ENCODE measurements at places on chromosomes 2 and 18.
A peak's percentile ranks its signal among the peaks of the same experiment; 100 is the strongest.

DNA sequence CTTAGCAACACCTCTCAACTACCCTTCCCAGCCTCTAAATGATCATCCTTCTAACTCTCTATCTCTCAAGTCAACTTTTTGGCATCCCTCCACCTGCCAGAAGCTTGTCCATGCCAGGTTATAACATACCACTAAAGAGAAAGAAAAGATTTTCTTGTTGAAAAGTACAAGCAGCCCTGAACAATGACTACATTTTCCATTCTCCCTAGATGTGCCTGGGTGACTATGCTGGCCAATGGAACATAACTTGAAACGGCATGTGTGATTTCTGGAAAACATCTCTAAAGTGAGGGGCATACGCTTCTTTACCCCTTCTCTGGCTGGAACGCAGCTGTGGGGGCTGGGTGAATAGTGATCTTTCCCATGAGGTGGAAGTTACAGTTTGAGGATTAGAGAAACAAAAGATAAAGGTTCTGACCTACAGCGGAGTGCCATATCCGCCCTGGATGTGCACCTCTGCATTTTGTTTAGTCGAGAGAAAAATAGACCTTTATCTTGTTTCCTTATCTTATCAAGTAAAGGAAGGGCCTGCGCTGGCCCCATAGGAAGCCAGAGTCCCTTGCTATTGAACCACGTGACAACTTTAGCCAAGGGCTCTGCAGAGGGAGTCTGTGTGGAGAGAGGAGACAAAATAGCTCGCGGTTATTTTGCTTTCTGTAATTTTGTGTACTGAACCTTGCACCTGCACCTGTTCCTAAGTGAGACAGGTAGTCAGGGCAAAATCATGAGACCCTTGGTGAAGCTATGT, 436.8 kb downstream of the TGIF1 start:
- H3K36me3 ChIP-seq, result no peaks in the 10 kb centered on the region
- no peaks in the 10 kb centered on the region for H3K4me1 ChIP-seq
- H3K27ac ChIP-seq, result no peak overlapping the region
- no peak overlapping the region for H3K4me3 ChIP-seq
- DNase-seq, result no peak

GRCh38 chr18:27954226-27954625, 222.7 kb downstream of the CDH2 start:
- H3K4me1 ChIP-seq, result no peaks in the 10 kb centered on the region
- H3K27me3 ChIP-seq, result no peaks in the 10 kb centered on the region
- no peaks in the 10 kb centered on the region for H3K36me3 ChIP-seq

GRCh38 chr2:197217541-197217940, 93.0 kb downstream of the ANKRD44 start:
- H3K27me3 ChIP-seq, result no peaks in the 10 kb centered on the region
- peaks cover 3% of the 10 kb centered on the region for H3K4me1 ChIP-seq
- H3K36me3 ChIP-seq, result no peaks in the 10 kb centered on the region
- no peak for DNase-seq
- no peak overlapping the region for H3K27ac ChIP-seq

- no peak overlapping the region for H3K4me3 ChIP-seq
- no peaks in the 10 kb centered on the region for H3K4me1 ChIP-seq
- H3K27ac ChIP-seq, result no peak overlapping the region
- H3K36me3 ChIP-seq, result no peaks in the 10 kb centered on the region
- peaks cover 14% of the 10 kb centered on the region for H3K27me3 ChIP-seq
These were observed 26.6 kb downstream of the ASB18 start for GRCh38 chr2:236237468-236238190.

DNA sequence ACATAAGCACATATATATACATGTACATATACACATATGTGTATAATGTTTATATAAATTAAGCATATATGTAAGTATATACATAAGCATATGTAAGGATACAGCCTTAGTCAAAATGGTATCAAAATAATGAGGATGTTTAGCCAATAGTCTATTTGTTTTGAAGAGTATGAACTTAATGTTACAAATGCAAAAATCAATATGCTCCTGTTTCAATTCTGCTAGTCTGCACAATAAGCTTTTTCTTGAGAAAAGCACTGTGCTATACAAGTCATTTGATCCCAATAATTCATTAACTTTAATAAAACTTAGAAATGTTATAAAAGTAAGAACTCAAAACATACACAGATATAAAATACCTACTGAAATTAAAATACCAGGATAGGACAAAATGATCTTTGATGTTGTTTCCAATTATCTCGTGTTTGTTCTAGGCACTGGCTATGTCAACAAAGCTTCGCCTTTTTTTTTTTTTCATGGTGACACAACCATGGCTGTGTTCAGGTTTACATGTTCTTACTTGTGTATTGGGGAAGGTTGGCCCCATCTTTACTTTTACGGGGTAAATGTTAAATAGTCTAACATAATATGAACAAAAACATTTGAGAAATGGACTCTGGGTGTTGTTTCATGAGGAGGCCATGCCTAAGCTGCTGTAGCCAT, 271.1 kb upstream of the CDH19 start:
- no peak overlapping the region for H3K4me3 ChIP-seq
- H3K36me3 ChIP-seq, result no peaks in the 10 kb centered on the region
- no peak overlapping the region for H3K27ac ChIP-seq
- no peak for DNase-seq

DNA sequence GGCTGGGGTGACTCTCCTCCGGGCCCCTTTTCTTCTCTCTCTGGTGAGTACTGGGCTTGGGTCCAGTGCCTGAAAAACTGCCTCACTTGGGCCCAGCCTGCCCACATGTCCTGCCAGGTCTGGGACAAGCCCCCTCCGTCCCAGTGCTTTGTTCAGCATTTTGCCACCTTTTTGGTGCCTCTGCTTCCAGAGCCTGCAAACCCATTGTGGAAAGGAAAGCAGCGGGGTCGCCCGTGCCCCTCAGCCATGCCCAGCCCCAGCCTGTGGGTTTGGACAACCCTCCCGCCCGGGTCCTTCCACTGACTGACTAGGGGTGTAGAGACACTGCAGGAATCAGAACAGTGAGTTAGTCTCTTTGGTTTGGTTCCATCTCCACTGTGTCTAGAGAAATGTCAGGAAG, 140.7 kb upstream of the ALKAL2 start:
- no peak for DNase-seq
- no peaks in the 10 kb centered on the region for H3K27me3 ChIP-seq
- no peak overlapping the region for H3K4me3 ChIP-seq
- no peaks in the 10 kb centered on the region for H3K36me3 ChIP-seq
- no peaks in the 10 kb centered on the region for H3K4me1 ChIP-seq

GRCh38 chr2:18368008-18368407, 192.4 kb downstream of the RDH14 start:
- no peak overlapping the region for H3K27ac ChIP-seq
- DNase-seq, result peak; percentile 52
- H3K4me1 ChIP-seq, result no peaks in the 10 kb centered on the region
- H3K4me3 ChIP-seq, result no peak overlapping the region

GRCh38 chr2:98796775-98797544, 66.0 kb upstream of the MGAT4A start:
- H3K36me3 ChIP-seq, result no peaks in the 10 kb centered on the region
- no peak overlapping the region for H3K27ac ChIP-seq
- H3K4me1 ChIP-seq, result no peaks in the 10 kb centered on the region
- H3K4me3 ChIP-seq, result no peak overlapping the region
- H3K27me3 ChIP-seq, result no peaks in the 10 kb centered on the region
- no peak for DNase-seq

DNA sequence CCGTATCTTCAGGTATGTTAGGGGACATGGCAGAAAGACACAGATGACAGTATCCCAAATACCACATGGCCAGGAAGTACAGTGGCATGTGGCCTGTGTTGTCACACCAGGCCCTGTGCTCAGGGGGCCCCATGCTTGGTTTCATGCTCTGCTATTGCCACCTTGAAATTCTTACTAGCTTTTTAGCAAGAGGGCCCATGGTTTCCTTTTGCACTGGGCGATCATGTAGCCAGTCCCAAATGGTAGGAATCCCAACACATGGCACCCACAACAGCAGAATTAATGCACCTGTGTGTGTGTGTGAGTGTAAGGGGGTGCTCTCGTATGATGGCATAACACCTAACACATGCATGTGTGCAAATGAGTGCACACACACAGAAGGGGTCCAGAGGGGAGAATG, 39.2 kb downstream of the MYO7B start:
- no peak overlapping the region for H3K27ac ChIP-seq
- H3K4me1 ChIP-seq, result peaks cover 8% of the 10 kb centered on the region
- no peak overlapping the region for H3K4me3 ChIP-seq
- no peaks in the 10 kb centered on the region for H3K36me3 ChIP-seq
- no peaks in the 10 kb centered on the region for H3K27me3 ChIP-seq
- DNase-seq, result no peak

GRCh38 chr18:79949697-79950487, 1.6 kb downstream of the SLC66A2 start:
- H3K27me3 ChIP-seq, result no peaks in the 10 kb centered on the region
- H3K4me3 ChIP-seq, result peak overlapping the region; percentile 69
- DNase-seq, result no peak
- peak overlapping the region; percentile 67 for H3K27ac ChIP-seq
- H3K4me1 ChIP-seq, result peaks cover 5% of the 10 kb centered on the region

DNA sequence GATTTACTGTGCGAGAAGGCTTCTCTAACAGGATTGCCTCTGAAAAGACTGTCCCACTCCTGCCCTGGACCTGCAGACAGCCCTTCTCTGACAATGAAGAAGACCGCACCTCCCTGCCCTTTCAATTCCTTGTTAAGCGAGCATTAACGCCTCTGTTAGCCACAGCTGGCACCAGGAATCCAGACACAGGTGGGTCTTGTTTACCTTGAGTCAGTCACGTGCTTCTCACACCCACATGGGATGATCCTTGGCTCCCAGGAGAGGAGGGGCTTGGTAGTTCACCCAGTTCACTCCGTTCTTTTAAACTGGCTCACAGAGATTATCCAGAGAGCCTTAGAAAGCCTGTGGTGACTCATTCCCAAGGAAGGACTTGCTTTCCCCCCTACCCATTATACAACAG, 410.5 kb upstream of the MEIS1 start:
- H3K27ac ChIP-seq, result no peak overlapping the region
- H3K27me3 ChIP-seq, result no peaks in the 10 kb centered on the region
- no peaks in the 10 kb centered on the region for H3K36me3 ChIP-seq
- H3K4me3 ChIP-seq, result no peak overlapping the region
- no peak for DNase-seq

DNA sequence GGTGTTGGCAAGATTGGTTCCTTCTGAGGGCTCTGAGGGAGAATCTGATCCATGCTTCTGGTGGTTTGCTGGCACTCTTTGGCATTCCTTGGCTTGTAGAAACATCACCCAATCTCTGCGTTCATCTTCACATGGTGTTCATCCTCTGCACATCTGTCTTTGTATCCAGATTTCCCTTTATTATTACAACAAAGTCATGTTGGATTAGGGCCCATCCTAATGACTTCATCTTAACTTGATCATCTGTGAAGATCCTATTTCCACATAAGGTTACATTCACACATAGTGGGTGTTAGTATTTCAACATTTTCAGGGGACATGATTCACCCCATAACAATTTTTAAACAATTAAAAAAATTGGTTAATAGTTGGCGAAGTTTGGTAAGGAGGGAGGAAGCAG, 177.4 kb upstream of the CWC22 start:
- H3K4me1 ChIP-seq, result no peaks in the 10 kb centered on the region
- no peaks in the 10 kb centered on the region for H3K36me3 ChIP-seq
- DNase-seq, result peak; percentile 72
- no peak overlapping the region for H3K4me3 ChIP-seq
- no peaks in the 10 kb centered on the region for H3K27me3 ChIP-seq

GRCh38 chr2:60413814-60414168, 139.7 kb downstream of the BCL11A start:
- no peak for DNase-seq
- no peaks in the 10 kb centered on the region for H3K4me1 ChIP-seq
- H3K36me3 ChIP-seq, result no peaks in the 10 kb centered on the region
- no peak overlapping the region for H3K4me3 ChIP-seq
- H3K27ac ChIP-seq, result no peak overlapping the region

DNA sequence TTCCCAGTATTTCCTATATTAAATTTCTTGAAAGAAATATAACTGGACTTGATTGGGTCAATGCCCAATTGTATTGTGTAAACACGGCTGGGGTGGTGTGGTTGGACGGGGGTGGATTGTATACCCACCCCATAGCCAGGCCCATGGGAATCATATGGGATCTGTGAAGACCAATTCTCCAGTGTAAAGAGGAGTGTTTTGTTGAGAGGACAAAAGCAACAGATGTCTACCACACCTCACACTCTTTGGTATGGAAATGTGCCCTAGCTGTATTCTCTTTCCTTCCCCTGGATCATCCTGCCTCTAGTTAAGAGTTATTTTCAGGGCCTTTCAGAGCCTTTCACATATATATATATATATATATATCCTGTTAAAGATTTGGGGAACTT, 57.5 kb upstream of the TGIF1 start:
- H3K27me3 ChIP-seq, result no peaks in the 10 kb centered on the region
- no peak for DNase-seq
- H3K27ac ChIP-seq, result no peak overlapping the region
- no peak overlapping the region for H3K4me3 ChIP-seq
- H3K36me3 ChIP-seq, result no peaks in the 10 kb centered on the region
- H3K4me1 ChIP-seq, result no peaks in the 10 kb centered on the region

DNA sequence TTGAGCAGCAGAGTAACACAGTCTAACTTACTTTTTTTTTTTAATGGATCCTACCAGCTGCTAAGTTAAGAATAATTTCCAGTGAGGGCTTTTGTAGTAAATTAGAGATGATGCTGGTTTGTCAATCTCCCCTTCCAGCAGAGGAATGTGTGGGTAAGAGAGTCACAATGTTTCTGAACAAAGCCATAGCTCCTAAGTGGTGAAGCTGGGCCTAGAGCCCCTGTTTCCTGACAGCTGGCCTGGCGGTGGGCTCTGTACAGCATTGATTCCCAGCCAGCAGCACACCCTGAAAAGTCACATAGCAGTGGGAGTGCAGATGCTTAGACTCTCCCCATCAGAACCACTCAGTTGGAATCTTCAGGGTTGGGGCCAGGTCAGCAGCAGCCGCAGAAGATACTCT, 24.4 kb downstream of the CAPG start:
- no peaks in the 10 kb centered on the region for H3K4me1 ChIP-seq
- no peak overlapping the region for H3K4me3 ChIP-seq
- H3K27me3 ChIP-seq, result no peaks in the 10 kb centered on the region
- peaks cover 2% of the 10 kb centered on the region for H3K36me3 ChIP-seq

GRCh38 chr2:235511187-235511661, 17.4 kb downstream of the AGAP1 start:
- peak; percentile 62 for DNase-seq
- H3K27me3 ChIP-seq, result no peaks in the 10 kb centered on the region
- no peak overlapping the region for H3K4me3 ChIP-seq
- H3K4me1 ChIP-seq, result peaks cover 7% of the 10 kb centered on the region

DNA sequence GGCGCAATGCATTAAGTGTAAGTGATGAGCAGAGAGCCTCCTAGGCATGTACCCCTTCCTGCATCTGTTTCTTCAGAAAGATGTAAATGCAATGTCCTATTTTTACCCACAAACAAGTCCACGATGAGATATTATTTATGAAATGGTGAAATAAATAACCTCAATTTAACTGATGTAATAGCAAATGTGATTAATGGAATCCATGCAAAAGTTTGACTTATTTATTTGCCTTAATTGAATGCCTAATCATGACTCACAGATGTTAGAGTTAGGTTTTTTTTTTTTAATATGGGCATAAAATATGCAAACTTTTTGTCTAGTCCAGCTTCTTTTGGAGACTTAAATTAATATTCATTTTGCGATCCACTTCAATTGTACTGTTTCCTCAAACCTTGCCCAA, 67.7 kb upstream of the ITGA4 start:
- H3K27me3 ChIP-seq, result no peaks in the 10 kb centered on the region
- no peak for DNase-seq
- no peaks in the 10 kb centered on the region for H3K36me3 ChIP-seq
- no peak overlapping the region for H3K27ac ChIP-seq
- H3K4me3 ChIP-seq, result no peak overlapping the region

- DNase-seq, result no peak
- H3K4me3 ChIP-seq, result no peak overlapping the region
- H3K27ac ChIP-seq, result no peak overlapping the region
- no peaks in the 10 kb centered on the region for H3K4me1 ChIP-seq
- H3K36me3 ChIP-seq, result no peaks in the 10 kb centered on the region
These were observed 6.3 kb downstream of the FZD5 start for GRCh38 chr2:207763303-207763917.
